Kidney capillary endothelial cell (primary cell): ENCODE measurements at places on chromosomes 3 and 15.
A peak's percentile ranks its signal among the peaks of the same experiment; 100 is the strongest.

DNA sequence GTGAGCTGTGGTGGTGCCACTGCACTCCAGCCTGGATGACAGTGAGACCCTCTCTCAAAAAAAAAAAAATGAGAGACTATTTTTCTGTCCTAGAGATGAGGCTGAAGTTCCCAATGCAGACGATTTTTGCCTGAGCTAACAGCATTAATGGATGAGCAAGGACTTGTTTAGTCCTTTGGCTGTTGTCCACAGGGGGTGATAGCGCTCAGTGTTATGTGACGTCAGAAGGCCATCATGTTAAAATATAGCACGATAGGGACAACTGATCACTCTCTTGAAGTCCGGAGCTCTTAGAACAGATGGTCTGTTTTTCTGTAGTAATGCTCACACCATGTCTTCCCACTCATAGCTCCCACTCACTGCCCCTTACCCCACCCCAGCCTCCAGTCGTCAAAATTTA, 6.8 kb downstream of the TRNT1 start:
- DNase-seq: no peak

GRCh38 chr3:125374501-125374995, 577 bp downstream of the ZNF148 start:
- peak; percentile 46 for DNase-seq

DNA sequence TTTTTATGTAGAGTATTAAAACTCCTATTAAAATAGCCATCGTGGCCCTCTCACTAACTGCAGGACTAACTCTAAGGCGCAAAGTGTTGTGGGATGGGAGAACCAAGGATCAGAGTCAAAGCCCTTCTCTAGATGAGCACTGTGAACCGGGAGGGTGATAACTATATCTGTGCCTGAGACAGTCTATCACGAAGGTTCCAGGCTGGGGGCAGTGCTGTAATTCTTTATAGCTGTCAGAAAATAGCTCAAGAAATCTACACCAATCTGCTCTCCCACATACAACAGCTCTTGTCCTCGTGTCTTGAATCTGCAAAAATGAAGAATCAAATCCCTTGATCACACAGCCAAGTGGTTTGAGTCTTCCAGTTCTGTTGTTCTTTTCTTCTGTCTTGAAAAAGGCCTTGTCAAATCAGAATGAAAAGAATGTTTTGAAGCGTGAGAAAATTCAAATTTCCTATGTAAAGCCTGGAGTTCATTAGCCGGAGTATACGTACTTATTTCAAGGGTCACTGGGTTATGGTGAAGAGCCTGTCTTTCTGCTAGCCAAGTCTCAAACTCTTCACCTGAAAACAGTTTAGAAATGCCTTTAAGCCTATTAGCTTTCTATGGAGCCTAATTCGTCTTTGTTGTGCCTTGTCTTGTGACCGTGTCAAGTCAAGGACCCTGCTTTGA, 185.3 kb upstream of the NECTIN3 start:
- no peak for DNase-seq

DNA sequence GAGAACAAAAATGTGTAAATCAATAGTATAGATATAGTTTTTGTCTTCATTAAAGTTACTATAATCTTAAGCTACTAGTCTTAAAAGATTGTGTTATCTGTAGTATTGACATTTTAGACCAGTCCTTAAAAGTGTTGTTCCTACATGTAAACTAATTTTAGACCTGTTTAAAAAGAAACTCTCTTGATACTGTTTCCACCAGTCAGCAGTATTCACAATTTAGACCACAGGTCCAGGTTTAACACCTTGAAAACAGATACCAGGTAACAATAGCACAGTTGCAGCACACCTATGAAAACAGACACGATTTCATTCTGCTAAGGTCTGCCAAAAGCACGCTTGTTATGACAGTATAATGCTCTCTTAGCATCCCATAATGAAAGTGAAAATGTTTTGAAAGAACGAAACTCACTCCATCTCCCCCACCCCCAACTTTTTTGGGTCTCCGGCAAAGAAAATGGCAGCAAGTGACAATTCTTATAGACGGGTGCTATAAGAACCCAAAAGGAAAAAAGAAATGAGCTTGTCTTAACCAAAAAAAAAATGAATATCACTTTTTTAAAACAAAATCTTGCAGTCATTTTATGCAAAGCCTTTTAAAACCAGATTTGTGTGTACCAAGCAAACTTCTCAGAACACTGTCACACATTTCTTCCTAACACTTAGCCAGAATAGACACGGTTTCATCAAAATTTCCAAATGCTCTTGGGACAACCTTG, 1.6 kb downstream of the EIF4E3 start:
- DNase-seq: no peak

- no peak for DNase-seq
Measured at GRCh38 chr3:186570941-186571643, 572 bp downstream of the DNAJB11 start.

GRCh38 chr3:33385423-33385822, 54.8 kb downstream of the UBP1 start:
- DNase-seq: peak; percentile 38

GRCh38 chr15:83312071-83312470, 27.6 kb upstream of the BNC1 start:
- no peak for DNase-seq

GRCh38 chr3:46242120-46242519, at the start of gene CCR3:
CCR3 (plus strand) TSS chr3:46242460; CDS start chr3:46265159, 22,699 bp downstream.
- DNase-seq: no peak

DNA sequence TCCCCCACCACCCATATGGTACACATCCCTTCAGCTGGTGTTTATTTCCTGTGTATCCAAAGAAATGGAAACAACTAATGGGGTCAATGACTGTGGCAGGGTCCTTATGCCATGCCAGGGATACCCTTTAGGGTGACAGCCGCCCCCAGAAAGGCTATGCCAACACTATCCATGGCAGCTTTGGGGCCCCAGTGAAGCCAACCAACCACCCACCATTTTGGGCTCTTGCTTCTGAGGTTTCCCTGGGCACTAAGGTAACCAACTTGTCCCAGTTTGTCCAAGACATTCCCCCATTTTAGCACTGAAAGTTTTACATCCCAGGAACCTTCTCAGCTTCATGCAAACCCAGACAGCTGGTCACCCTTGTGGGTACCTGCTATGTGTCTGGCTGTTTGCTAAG, 233.1 kb downstream of the VPS13C start:
- no peak for DNase-seq

DNA sequence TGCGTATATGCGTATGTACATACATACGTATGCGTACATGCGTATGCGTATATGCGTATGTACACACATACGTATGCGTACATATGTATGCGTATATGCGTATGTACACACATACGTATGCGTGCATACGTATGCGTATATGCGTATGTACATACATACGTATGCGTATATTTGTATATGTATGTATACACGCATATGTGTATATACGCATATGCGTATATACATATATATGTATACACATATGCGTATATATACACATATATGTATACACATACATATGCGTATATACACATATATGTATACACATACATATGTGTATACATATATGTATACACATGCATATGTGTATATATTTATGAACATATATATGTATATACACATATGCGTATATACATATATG, 12.1 kb downstream of the MCTP2 start:
- no peak for DNase-seq

GRCh38 chr3:143754090-143754489, 94.2 kb downstream of the SLC9A9 start:
- no peak for DNase-seq

- no peak for DNase-seq
Measured at GRCh38 chr3:167397826-167398225, 17.7 kb upstream of the ZBBX start.

DNA sequence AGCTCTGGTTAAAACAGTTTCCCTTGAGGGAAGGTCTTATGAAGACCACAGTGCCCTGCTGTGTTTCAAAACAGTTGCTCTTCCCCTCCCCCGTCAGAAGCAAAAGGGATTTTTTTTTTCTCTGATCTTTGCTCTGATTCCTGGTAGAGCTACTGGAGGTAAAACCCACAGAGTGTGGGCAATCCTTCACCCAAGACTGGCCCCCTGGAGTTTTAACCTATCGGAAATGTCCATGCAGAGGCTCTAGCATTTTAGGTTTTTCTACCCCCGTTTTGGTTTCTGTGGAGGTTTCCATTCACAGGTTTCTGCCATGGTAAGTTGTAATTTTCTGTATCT, 27.7 kb downstream of the GRM2 start:
- DNase-seq: no peak

DNA sequence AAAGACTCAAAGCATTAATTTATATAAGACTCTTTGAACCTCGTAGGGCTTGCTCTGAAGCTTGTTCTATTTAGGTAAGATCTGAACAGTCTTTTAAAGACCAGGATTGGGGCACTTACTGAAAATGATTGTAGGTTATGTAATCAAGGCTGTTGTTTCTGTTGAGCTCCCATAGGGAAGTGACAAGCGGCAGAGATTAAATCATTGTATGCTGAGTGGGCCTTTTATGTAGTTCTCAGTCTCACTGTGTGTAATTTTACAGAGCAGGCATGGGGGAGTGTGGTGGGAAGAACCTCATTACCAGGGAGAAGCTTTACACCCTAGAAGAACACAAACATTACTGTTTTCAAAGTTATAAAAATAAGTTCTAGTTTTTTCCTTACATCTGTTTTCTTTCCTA, 160.0 kb upstream of the SNTN start:
- DNase-seq: no peak

DNA sequence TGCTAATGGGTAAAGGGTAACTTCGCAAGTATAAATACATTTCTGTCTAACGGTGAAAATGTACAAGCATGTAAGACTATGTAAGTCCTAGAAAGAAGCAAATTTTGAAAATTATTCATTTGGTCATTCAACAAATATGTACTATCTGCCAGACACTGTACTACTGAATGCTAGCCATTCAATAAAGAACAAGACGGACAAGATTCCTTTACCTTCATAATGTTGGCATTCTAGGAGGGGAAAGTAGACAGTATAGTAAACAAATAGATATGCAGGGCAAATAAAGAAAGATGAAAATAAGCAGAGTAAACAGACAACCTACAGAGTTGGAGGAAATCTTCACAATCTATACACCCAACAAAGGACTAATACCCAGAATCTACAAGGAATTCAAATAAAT, 32.7 kb downstream of the C3orf70 start:
- DNase-seq: no peak

DNA sequence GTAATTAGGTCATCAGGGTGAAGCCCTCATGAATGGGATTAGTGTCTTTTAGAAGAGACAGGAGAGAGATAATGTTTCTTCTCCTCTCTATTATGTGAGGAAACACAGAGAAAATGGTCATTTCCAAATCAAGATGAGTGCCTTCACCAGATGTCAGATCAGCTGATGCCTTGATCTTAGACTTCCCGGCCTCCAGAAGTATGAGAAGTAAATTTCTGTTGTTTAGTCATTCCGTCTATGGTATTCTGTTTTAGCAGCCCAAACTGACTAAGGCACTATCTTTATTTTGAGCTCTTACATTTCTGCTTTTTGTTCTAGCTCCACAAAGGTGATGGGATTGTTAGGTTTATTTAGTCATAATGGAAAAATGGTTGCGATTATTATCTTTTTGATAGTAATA, 273.2 kb upstream of the GADL1 start:
- DNase-seq: no peak

- no peak for DNase-seq
Measured at GRCh38 chr15:85625856-85626255, 168.9 kb downstream of the KLHL25 start.

DNA sequence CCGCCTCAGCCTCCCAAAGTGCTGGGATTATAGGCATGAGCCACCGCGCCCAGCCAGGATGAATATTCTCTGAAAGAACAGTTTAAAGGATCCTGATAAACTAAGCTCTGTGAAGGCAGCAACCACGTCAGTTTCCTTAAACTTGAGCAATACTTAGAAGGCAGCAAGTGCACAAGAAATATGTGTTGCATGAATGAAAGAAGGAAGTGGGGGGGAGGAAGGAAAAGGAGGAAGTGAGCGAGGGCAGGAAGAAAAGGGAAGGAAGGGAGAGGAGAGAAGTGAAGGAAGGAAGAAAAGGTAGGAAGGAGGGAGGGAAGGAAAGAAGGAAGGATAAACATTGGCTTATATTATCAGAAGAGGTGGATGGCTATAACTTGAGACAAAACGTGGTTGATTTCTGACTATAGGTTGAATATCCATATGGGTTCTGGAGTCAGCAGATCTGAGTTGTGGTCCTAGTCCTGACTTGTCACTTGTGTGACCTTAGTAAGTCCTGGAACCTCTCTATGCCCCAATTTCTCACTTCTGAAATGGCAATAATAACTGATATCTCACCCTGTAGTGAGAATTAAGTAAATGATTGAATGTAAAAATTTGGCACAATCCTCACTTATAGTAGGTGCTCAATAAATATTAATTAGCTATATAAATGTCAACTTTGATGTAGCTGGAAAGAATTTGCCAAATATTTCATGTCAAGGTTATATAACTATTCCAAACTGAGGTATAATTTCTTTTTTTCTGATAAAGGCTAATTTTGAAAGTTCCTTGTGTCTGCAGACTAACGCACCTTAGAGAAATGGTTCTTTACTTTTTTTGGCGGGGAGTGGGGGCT, 12.0 kb upstream of the SEMA4B start:
- no peak for DNase-seq

DNA sequence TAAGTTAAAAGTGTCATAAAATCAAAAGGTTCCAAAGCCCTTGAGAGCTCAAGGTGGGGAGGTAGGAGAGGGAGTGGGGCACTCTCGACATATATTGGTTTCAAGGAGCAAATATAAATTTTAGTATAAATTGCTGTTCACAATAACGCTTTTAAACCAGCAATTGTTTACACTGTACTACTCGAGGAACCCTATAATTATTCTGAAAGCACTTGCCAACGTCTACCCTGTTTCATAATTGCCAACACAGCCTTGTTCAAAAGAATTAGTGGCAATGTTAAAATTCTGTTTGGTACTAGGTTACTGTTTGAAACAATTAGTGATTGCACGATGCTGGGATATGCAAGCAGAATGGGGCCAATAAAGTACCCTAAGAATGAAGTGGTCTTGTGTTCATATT, 76.3 kb upstream of the ICE2 start:
- DNase-seq: no peak

DNA sequence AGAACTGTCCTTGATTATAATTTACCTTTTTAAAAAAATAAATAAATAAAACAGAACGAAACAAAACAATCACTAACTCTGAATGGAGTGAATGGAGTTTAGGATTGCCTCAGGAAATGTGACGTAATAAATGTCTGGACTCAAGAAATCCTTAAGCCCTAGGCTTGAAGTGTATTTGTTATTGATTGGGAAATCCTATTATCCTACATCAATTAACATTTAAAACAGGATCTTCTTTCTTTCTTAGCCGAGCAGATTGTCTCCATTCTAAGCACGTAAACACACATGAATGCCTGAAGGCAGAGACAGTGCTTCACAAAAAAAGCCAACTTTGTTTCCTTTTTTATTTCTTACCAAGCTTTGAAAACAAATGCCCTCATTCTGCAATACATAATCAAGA, 33.4 kb downstream of the KAT2B start:
- no peak for DNase-seq

DNA sequence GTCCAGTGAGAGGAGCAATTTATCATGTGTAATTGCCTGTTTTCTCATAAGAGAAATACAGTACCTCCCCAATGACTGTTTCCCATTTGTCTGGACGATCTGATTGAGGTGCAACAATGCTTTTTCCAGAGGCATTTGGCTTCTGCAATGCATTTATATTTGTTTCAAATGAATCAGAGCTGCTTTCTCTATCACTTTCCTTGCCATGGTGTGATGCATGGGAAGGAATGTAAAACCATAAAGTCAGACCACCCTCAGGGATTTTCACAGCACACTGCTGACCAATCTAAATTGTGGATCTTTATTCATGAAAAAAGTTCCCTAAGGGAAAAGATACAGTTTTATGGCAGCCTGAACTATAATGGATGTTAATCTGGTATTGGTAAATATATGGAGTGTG, 333.0 kb downstream of the ZNF385D start:
- DNase-seq: no peak
